ENCODE measurements at places on chromosomes 5 and 9.

GRCh38 chr5:1368756-1369155 lies 23.9 kb upstream of the CLPTM1L start:
- DNase-seq: no peak

- DNase-seq: no peak
Measured at GRCh38 chr5:18305288-18305924, 671.1 kb downstream of the TAF11L14 start.

DNA sequence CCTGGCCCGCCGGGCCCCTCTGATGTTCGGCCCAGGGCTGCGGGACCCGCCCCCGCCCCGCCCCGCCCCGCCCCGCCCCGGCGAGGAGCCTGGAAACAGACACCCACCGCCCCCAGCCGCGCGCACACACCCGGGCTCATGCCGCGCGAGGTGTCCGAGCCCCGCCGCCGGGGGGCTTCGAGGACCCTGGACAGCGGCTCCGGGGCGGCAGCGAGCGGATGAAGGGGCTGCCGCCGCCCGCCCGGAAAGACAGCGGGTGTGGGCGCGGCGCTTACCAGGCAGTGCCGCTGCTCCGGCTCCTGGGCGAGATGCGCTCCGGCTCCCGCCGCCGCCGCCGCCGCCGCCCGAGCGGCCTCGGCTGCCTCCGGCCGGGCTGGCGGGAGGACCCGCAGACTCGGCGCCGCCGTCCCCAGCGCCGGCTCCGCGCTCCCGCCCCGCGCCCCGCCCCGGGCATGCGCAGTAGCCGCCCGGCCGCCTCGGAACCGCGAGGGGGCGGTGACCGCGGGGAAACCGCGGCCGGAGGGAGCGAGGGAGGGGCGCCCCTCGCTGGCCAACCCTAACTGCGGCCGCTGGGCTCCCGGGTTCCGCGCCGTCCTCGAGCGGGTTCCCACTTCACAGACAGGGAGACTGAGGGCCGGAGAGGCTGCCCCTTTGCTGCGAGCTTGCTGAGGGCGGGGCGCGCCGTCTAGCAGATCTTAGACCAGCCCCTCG lies at the start of gene GPRIN1:
Gene GPRIN1, minus strand, starts transcription at position 433 of the 711 bp plus-strand sequence. CDS start 10,322 bp downstream, outside the sequence.
- peak; percentile 48 for DNase-seq

DNA sequence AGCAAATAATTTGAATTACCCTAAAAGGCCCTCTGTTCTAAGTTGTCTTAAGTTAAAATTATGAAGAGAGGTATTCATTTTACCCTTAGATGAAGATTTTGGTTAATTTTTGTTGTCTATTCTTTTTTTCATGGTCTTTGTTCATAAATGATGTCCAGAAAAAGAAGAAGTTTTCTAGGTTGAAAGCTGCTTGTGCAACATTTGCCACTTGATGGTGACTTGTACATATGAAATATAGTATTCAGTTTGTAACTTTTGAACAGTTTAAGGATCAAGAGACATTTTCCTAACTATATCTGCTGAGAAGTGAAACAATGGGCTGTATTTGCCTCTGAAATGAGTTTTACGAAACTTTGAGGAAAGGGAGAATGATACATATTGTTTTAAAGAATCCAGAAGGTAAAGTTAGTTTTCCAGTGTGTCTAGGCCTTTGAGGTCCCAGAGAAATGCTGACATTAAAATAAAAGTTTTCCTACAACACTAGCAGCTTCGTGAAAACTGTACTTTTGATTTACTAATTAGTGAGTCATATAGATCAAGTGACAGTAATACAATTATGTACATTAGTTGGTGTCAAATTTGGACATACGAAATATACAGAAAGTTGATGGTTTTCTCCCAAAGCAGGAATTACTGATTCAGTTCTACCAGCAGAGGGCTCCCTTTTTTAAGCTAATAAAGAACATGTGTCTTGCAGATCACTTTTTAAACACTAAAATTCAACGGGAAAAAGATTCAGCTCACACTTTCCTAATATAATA lies 70.5 kb downstream of the PIK3R1 start:
- DNase-seq: no peak

DNA sequence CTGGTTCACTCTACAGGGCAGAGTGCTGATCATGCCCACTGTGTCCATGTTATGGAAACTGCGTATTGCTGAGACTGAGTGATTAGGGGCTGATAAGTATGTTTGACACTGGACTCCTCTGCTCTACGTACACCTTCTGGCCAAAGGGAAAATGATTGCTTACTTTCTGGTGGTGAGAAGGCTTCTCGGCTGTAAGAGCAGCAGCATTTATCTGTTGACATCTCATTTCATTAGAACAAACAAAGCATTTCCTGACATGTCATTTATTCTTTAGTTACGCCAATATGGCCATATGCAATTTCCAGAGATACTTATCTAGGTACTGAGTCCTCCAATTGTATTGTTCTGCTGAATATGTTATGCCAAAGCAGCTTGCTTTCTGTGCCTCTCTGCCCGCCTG lies 5.6 kb downstream of the FAXDC2 start:
- no peak for DNase-seq

DNA sequence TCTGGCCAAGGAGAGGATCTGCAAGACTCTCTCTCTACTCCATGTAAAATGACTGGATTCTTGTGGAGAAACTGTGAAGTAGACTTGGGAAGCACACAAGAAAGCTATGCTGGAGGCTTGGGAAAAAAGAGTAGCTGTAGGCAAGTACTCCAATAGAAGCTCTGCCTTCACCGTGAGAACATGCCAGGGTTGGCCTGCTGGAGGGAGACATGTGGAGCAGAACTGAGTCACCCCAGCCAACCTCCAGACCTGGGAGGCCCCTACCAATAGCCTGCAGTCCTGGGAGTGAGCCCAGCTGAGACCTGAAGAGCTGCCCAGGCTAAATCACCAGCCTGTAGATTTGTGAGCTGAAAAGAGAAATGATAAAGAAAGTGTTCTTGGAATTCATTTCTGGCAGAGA lies 66.6 kb downstream of the DEPDC1B start:
- DNase-seq: no peak
